ENCODE measurements at places on chromosomes 12 and 14.

- no peak for DNase-seq
Measured at GRCh38 chr12:12582895-12583303, 20.2 kb upstream of the DUSP16 start.

DNA sequence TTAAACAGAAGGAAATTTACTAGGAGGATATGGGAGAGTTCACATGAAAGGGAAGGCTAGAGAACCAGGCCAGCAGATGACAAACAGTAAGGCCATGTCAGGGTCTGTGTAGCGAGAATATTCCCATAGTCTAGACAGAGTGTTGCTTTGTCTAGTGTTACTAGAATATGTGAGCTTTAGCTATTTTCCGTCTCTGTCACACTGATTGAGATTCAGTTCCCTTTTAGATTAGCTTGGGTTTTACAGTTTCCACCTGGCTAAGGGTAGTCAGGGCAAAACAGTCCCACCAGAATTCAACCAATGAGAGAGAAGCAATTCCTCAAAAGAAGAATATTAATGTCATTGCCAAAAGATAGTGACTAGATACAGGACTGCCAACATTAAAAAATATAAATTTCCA is 82.8 kb upstream of the MDM1 start:
- no peak for DNase-seq

DNA sequence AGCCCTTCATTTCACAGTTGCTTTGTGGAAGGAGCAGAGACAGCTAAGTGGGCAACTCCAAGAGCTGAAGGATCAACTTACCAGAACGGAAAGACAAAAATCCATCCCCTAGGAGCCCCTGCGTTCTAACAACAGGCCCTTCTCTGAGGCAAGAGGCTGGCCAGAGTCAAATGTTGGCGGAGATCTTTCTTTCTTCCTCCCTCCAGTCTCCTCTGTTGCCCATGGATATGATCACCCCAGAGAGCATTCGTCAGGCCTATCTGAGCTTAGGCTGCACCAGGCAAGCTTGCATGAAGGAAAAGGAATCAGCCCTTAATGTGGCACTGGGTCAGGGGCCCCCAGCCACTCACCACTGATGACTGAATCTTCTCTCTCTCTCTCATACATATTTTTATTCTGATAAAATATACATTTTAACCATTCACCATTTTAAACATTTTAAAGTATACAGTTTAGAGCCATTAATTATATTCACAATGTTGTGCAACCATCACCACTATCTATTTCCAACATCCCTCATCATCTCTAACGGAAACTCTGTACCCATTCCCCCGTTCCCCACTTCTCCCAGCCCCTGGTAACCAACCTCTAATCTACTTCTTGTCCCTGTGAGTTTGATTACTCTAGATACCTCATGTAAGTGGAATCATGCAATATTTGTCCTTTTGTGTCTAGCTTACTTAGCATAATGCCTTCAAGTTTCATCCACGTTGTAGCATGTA is 52.9 kb upstream of the CCND2 start:
- DNase-seq = peak; percentile 31

DNA sequence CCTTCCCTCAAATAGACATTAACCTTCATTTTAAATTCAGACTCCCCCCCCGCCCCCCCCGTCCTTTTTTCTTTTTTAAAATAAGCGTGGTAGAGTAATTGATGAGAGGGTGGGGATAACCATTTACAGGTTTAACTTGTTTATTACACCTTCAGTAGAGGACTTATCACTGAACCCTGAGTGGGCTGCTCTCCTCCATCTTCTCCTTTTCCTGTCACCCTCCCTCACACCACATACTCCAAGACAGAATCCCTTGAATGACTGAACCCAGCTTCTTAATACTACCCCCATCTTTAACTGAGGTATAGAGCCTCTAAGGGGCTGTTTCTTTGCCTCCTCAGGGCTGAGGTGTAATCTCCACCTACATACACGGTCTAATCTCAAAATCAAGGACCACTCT is 3.7 kb upstream of the IKZF4 start:
- DNase-seq = no peak

- no peak for DNase-seq
Measured at GRCh38 chr12:11814374-11814773, 164.9 kb downstream of the ETV6 start.

- no peak for DNase-seq
Measured at GRCh38 chr12:64670019-64670418, 59.7 kb downstream of the RASSF3 start.

DNA sequence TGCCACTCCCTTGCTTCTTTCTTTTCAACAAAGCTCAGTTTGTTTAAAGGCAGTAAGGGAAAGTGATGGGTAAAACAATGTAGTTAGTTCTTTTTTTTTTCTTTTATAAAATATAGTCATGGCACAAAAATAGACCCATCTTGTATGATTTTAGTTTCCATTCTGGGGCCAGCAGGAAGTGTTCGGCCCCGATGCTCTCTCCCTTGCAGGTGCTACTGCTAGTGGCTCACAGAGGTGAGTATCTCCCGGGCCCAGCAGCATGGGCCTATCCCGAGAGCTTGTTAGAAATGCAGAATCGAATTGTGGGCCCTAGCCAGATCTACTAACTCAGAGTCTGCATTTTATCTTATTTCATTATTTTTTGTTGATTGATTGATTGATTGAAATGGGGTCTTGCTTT is 78.7 kb downstream of the SYNE3 start:
- DNase-seq = no peak

- DNase-seq = no peak
Measured at GRCh38 chr12:91627225-91627624, 444.6 kb upstream of the DCN start.

GRCh38 chr14:106802413-106803364 is 1276.3 kb downstream of the TMEM121 start:
- no peak for DNase-seq

DNA sequence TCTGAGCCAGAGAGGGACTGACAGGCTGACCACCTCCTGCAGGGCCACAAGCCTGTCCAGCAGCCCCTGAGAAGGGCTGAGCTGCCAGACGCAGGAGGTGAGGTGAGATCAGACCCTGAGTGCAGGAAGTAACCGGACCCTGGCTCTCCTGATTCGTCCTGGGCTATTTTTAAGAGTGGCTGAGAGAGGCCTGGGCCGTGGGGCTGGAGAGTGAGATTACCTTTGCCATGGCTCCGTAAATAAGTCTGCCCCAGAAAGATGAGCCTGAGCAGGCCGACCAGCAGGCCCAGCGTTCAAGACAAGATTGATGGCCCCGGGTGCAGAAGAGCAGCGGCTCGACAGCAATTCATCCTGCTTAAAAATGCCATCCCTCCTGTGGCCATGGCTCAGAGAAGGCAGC is 54.2 kb downstream of the SPTB start:
- no peak for DNase-seq

DNA sequence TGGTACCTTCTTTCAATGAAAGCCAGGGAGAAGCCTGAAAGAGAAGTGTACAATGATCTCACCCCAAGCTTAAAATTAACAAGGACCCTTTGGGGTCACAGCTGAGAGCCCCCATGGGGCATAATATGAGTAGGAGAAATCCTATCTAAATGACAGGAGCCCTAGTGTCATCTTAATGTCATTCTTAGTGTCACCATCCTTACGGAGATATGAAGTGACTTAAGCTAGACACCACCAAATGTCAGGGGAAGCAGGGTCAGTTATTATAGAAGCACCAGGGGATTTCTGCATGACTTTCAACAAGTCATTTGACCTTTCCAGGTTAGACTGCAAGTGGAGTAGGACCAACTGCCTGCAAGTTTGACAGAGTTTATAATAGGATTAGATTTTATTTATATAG is 28.9 kb upstream of the STON2 start:
- DNase-seq = no peak

DNA sequence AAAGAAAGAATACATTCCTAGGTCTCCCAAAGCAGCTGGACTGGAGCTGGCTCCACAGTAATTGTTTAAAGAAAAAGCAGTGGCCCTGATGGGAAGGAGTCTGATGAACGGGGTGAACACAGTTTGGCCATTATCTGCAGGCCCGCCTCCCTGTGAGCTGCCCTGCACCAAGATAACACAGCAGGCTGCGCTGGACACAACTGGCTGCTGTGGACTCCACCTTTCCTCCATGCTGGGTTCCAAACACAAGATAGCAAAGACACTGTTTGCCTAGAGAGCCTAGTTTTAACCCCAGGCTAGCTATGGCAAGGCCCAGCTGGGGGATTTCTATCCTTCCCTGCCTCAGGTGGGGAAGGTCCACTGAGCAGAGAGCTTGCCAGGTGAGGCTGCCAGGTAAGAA is 34.6 kb downstream of the ZFP36L1 start:
- no peak for DNase-seq

GRCh38 chr12:119375075-119375882 is 40.8 kb downstream of the CCDC60 start:
- no peak for DNase-seq

- no peak for DNase-seq
Measured at GRCh38 chr14:50335389-50335788, 23.3 kb downstream of the DMAC2L start.

DNA sequence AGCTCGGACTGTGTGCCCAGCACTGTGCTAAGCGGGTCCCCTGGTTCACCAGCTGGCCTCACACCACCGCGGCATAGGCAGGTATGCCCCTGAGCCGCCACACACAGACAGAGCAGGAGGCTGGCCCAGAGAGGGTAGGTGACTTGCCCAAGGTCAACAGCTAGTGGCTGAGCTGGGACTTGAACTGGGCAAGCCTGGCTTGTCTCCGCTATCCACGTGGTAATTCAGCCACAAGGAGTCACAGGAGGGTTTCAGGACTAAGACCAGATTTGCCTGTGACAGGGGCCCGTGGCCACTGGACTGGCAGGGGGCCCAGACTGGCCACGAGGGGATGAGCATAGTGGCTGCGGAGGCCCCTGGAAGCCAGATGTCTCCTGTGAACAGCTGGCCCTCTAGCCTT is 47.7 kb downstream of the NCOR2 start:
- DNase-seq = no peak

DNA sequence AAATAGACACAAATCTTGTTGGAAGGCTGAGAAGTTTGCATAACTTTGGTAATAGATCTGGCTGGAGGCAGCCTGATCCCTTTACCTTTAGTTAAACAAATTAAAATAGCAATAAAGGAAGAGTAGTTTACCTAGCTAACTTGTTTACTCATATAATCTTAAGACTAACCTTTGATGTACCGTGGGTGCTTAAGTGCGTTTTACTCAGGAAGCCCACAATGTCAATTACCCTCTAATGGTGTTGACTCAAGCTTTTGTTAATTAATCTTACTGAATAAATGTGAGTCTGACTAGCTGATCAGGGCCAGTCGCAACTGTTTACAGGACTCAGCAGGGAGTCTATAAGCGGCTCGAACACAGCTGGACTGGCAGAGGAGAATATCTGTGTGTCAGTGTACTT is 51.5 kb downstream of the FAR2 start:
- DNase-seq = no peak

- no peak for DNase-seq
Measured at GRCh38 chr14:78595797-78596196, 425.6 kb downstream of the NRXN3 start.

DNA sequence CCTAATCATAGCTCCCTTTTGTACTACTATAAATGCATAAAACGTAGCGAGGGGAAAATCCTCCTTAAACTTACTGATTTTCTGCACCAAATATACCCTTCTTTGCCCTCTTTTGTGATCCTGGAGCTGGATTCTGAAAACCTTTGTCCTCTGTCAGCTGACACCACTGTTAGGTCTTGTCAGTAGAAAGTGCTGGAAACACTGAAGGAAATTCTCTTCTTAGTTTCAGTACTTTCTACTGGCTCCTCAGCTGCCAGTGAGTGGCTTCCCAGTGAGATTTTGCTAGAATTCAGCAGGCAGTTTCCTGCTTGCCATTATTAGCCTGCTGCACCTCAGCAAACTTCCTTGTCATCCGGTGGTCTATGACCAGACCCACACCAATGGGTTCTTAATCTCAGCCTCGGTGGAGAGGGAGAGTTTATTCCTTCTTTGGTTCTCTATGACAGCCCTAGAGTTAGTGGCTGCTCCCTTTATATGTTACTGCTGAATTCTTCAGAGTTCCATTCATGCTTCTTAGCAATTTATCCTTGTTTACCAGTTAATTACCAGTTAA is 476.2 kb downstream of the FSCB start:
- no peak for DNase-seq

GRCh38 chr12:51386351-51386750 is 4.9 kb downstream of the GALNT6 start:
- DNase-seq = no peak

DNA sequence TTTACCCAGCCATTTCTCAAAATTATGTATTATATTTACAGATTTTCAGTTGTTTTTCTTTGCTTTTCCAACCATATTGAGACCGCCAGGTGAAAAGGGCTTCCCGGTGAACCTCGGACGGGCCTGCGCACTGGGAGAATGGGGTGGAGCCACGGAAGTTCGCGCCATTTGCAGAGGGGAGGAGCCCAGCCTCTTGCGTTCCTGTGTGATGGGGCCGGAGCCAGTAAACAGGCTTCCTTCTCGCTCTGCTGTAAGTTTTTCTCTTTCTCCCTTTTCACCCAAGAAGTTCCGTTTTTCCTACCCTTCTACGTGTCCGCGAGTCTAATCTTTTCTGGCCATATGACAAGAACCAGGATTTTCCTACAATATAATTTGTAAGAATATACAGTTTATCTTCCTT is 1108.8 kb upstream of the SEL1L start:
- no peak for DNase-seq
